Activated CD8-positive, alpha-beta memory T cell treated with anti-CD3 and anti-CD28 coated beads for 1 hour (primary cell): ENCODE measurements at places on chromosomes 2 and 18.

DNA sequence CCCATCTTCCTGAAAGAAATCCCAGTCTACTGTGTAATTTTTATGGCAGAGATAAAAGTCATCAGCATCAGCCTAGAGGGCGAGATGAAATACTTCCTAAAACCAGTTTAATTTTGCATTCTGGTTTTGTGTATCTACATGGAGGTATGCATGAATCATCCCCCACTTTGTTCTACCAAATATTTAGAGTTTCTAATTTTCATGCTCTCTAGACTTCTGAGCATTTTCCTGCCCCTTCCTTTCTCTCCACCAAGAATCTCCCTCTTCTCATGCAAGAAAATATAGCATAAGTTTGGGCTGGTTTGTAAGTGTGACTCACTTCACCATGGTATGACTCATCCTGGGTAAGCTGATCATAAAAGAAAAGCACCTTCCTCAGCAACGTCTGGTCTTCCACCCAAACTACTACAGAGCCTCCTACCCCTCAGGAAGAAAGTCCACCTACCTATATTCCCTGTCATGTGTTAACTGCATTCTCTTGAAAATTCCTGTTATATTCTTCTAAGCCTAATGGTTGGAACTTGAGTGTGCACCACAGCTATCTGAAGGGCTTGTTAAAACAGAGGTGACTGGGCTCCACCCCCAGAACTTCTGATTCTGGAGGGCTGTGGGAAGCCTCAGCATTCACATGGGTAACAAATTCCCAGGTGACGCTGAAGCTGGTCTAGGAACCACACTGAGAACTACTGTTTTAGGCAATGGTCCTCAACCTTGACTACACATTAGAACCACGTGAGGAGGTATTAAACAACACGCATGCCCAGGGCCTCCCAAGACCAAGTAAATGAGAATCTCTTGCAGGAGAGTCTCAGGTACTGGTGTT is 37.4 kb upstream of the RAPGEF4 start:
- DNase-seq: no peak

GRCh38 chr2:151862700-151863099 is 34.5 kb upstream of the ARL5A start:
- no peak for DNase-seq

- DNase-seq: no peak
Measured at GRCh38 chr18:77100751-77101355, 31.7 kb downstream of the MBP start.

- DNase-seq: no peak
Measured at GRCh38 chr2:232674491-232674890, 22.6 kb upstream of the GIGYF2 start.

DNA sequence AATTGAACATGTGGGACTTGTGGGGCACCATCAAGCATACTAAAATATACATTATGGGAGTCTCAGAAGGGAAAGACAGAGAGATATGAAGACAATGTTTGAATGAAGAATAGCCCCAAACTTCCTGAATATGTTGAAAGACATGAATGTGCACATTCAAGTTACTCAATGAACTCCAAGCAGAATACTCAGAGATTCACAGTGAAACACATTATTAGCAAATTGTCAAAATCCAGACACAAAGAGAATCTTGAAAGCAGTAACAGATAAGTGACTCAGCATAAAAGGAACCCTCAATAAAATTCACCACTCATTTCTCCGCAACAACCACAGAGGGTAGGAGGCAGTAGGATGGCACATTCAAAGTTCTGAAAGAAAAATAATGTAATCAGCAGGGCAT is 8.8 kb downstream of the C2orf92 start:
- DNase-seq: no peak

DNA sequence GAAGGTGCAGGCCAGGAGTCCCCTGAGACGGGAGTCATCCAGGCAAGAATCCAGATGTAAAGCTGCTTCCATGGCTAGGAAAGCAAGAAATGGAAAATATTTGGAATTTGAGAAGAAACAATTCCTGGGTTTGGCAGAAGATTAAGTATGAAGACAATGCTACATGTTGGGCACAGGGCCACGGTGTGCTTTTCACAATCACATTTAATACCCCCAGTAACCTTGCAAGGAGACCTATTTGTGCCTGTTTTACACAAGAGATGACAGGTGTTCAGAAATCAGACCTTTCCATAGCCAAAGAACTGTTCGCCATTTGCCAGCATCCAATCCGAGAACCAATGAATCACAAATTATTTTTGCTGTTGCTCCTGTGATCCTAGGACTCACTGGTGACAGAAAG is 50.5 kb downstream of the KCTD1 start:
- DNase-seq: no peak

DNA sequence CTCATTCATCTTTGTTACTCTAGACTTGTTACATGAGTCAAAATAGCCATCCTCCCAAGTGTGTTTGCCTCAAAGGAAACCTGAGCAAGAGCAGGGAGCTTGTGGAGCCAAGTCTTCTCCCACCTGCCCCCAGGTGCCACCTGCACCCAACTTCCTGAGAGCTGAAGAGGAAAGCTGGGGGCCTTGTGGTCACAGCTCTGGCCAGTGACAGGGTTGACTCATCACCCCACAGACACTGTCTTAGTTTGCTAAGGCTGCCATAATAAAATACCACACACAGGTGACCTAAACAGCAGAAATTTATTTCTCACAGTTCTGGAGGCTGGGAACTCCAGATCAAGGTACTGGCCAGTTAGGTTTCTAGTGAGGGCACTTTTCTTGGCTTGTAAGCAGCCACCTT is 99.6 kb downstream of the TPGS2 start:
- no peak for DNase-seq

DNA sequence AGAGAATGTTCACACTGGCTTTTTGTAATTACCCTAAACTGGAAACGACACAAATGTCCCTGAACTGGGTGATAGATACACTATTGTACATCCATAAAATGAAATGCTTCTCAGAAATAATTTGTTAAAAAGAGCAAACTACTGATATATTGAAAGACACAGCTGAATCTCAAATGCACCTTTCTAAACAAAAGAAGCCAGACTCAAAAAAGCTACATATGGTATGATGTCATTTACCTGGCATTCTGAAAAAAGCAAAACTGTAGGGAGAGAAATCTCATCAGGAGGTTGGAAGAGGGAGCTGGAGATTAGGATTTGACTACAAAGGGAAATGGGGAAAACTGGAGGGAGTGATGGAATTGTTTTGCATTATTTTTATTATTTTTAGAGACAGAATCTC is 12.0 kb downstream of the SLC38A11 start:
- no peak for DNase-seq

DNA sequence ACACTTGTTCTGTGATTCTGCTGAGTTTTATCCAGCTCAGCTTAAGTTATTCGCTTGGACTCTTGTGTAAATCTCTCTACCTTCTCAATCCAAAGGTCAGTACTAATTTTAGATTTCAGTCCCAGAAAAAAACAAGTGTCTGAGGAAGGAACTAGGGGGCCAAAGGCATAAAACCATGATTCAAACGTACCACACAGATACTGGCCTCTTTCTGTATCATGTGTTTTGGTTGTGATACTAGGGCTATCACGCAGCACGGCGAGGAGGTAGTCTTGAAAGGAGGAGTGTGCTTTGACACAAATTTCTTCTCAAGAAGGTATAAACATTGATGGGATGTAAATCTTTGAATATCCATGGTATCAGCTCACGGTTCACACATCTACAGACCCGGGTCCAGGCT is 8.3 kb downstream of the SERPINE2 start:
- no peak for DNase-seq

DNA sequence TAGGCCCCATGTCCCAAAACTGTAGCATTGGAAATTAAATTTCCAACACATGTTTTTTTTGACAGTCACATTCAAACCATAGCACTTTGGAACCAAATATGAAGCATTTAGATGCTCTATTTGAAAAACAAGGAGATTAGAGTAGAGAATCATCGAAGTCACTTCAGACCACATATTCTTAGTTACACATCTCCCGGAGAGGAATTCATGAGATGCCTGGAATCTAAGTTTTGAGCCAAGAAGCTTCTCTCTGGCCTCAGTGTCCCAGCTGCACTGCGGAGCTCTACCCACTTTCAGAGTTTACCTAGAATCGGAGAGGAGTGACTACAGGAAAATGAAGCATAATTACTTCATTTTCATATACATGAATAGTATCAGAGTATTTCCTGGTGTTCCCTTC is 385.9 kb downstream of the TNS1 start:
- DNase-seq: no peak

GRCh38 chr2:102872388-102872787 is 110.6 kb downstream of the TMEM182 start:
- no peak for DNase-seq

GRCh38 chr2:197071790-197072436 is 145.4 kb upstream of the PGAP1 start:
- DNase-seq: no peak

- no peak for DNase-seq
Measured at GRCh38 chr18:77111951-77112746, 20.4 kb downstream of the MBP start.

GRCh38 chr2:121386707-121387106 is 101.7 kb upstream of the TFCP2L1 start:
- no peak for DNase-seq

DNA sequence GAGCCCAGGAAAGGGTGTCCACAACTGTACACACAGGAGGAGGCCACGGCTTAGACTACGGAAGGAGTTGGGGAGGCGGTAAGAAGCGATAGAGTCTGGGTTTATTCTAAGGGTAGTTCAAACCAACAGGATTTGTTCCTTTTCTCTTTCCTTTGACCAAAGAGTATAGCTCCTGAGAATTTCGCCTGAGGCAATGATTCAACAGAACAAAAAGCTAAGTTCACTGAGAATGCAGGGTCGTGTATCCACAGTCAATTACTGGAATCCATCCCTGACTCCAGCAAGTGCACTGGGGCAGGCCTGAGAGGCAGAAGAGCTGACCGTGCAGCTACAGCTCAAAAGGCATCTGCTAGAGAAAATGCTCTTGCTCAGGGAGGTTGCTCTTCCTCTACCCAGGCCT is 140.9 kb downstream of the TFCP2L1 start:
- no peak for DNase-seq

DNA sequence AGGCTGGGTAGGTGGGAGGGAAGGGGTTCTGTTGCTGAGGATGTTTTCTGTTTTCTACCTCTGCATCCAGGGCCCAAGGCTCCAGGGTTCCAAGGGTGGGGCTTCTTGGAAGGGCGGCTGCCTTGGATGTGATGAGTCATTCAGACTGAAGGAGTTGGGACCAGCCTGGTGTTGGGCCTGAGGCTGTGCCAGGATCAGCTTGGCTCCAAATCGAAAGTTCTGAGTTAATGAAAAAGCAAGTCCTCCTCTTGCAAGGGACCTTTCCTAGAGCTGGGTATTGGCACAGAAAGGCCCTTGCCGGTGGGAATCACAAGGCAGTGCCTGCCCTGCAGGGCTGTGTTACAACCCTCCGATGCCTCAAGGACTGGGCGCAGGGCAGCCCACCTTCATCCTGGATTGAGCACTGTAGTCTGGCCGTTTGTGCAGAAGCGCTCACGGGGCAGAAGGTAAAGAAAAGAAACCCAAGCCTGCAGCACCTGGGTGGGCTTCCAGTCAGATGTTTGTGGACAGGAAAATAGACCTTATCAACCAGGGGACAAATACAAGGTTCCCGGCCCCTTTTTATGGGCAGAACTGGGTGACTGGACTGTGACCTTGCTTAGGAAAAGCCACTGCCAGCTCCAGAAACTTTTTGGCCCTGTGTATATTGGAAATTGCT is 52.5 kb upstream of the MCFD2 start:
- DNase-seq: no peak

DNA sequence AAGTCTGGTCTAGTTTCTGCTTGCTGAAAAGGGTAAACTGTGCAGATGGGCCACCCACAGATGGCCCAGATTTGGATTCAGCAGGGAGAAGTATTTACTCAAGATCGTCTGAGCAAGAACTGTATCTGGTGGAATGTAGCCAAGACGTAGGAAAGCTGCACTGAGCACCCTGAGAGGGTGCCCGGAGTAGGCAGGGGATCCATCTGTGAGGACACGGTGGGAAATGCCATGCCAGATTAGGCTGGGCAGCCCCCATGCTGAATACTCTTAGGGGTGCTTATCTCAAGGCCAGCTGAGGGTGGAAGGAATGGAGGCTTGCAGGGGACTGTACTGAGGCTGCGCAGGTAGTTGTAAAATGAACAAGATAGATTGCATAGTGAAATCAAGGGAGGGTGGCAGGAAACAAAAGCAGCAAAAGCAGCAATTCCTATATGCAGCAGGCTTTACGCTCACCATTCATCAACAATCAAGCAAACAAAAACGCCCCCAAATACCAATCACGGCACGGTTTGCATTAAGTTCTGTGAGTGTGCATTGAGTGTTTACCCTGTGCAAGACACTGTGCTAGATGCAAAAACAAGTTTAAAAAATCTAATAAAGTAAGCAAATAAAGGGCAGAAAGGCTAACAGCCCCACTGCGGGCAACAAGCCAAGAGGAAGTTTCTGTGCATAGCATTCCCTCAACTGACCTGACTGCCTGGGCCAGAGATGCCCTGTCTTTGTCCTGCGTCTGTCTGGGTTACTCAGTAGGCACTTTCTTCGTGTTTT is 32.2 kb upstream of the LPIN2 start:
- DNase-seq: no peak

GRCh38 chr2:143759455-143759854 is 630.2 kb downstream of the ARHGAP15 start:
- no peak for DNase-seq

GRCh38 chr2:104866883-104867812 is 13.2 kb downstream of the POU3F3 start:
- no peak for DNase-seq

- no peak for DNase-seq
Measured at GRCh38 chr2:227696990-227697679, 20.7 kb downstream of the SLC19A3 start.

- no peak for DNase-seq
Measured at GRCh38 chr18:38520786-38521185, 955.2 kb upstream of the CELF4 start.

GRCh38 chr18:77223221-77223639 is 26.4 kb upstream of the GALR1 start:
- DNase-seq: no peak

DNA sequence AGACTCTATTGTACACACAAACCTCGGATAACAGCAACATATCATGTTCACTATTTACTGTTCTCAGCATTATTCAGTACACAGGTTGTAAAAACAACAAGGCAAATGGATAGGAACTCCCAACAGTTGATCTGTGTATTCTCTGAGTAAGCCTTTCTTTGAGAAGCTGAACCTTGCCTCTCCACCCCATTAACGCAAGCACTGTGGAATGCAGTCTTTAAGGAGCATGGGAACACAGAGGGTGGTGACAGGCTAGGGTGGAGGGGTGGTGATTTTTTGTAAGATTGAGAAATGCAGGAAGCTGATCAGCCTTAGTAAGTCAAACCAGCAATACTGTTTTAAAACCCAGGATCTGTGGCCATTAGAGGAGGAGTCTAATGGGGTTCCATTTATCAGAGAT is 19.6 kb upstream of the SERPINB11 start:
- DNase-seq: no peak

- DNase-seq: no peak
Measured at GRCh38 chr2:176074919-176075425, 8.8 kb downstream of the EVX2 start.
